Left lung (tissue), 14 donors: ENCODE measurements at places on chromosomes 2 and 18. TPM values are rescaled to one million over a fixed set of nuclear protein-coding genes. Genes with fewer than 3 reads are reported as not detected.
A peak's percentile ranks its signal among the peaks of the same experiment; 100 is the strongest.

The MROH2A gene
- not detected for total RNA-seq

The ABCB11 gene
- 0.08 TPM for total RNA-seq

DNA sequence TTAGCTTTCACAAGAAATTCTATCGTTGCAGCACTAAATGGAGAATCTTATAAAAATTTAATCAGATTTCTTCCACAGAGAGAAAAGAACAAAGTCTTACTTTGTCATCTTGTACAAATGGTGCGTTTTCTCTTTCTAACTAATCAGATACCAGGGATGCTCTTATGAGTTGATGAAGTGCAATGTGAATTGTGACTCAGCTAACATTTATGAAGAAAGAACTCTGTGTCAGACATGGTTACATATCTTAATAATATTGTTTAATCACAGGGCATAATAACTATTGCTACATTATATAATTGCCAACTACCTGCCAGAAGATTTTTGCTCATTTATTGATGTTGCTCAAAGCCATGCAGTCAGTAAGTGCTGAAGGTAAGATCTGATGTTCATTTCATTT lies 465.0 kb downstream of the CCDC85A start:
- DNase-seq = no peak

The SCN3A gene
- 1.3 TPM for total RNA-seq

DNA sequence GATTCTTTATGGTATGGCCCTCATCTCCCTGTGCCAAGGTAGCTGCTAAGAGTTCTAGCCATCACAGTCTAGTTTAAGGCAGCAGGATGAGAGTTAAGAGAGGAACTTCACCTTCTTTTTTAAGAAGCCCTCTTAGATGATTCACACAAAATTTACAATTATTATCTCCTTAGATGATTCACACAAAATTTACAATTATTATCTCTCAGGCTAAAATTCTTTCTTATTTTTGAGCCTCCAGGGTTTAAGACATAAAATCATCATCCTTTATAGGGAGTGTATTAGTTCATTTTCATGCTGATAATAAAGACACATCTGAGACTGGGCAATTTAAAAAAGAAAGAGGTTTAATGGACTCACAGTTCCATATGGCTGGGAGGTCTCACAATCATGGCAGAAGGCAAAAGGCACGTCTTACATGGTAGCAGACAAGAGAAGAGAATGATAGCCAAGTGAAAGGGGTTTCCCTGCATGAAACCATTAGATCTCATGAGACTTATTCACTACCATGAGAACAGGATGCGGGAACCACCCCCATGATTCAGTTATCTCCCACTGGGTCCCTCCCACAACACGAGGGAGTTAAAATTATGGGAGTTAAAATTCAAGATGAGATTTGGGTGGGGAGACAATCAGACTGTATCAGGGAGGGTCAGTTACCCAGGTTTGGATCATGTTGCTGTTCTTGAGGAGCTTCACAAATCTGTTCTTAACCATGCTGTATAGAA lies 133.0 kb upstream of the MYO3B start:
- no peak for DNase-seq

- DNase-seq = peak; percentile 41
These were observed 54.1 kb upstream of the AQP4 start for GRCh38 chr18:26919627-26920026.

The MTIF2 gene
- total RNA-seq = 19.8 TPM

DNA sequence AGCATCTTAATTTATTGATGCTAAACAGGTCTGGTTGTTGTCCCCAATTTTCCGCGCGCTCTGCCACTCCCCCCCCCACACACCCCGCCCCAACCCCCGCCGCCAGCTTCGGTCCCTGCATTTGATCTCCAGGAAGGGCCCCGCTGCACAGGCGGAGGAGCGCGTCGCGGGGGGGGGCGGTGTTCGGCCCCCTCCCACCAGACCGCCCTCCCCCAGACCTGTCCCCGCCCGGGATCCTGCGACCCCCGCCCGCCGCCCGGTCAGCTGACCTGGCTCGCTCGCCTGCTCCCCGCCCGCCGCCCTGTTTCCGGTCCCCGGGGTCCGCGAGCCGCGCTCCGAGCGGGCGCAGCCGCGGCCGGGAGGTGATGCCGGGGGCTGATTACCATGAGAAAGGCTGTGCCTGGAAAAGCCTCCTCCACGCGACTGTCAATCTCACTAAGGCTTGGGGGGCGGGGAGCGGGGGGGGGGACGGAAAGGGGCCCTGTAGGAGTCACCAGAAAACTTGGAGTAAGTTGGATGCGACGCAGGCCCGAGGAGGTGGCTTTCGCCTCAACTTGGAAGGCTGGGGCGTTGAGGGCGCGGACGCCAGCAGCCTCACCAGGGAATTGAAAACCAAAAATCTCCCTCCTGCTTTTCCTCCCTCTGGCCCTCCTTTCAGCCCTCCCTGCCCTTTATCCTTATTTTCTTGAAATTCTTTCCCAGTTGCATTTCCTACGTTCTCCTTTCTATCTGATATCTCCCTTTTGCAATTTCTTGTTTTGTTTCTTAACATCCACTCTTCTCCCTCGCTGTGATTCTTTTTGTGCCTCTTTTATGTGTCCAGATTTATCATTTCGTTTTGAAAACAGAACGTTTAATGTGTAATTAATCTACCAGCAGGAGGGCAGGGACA lies 4.4 kb upstream of the ZEB2 start:
- peak; percentile 91 for DNase-seq

The COL4A3 gene
- 43.3 TPM for total RNA-seq

- no peak for DNase-seq
These were observed 138.4 kb upstream of the COPS8 start for GRCh38 chr2:236947294-236947693.

- no peak for DNase-seq
These were observed 64.9 kb upstream of the TTC27 start for GRCh38 chr2:32562906-32563305.

DNA sequence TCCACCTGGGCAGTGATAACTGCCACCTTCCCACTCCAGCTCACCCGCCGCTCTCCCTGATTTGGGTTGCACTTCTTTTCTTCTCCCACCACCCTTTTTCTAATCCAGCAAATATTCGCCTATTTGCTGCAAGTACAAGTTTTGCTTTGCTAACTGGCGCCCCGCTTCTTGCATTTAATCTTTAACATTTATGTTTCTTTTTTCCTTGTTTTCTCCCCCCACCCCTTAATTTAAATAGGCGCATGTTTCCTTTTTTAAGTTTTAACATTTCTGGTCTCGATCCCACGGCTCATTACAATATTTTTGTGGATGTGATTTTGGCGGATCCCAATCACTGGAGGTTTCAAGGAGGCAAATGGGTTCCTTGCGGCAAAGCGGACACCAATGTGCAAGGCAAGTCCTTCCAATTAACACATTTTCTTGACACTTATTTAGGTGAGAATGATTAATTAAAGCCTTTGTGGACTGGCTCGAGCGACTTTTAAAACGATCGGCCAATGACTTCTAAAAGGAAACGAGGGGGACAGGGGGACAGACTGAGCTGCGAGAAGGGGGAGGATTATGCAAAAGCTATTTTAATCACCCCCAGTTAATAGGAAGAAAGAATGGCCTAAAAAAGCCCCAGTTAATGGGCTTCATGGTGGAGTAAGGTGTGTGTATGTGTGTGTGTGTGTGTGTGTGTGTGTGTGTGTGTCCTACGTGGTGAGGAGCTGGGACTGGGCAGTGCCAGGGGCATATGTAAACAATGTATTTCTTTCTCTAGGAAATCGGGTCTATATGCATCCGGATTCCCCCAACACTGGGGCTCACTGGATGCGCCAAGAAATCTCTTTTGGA lies 1.6 kb downstream of the TBR1 start:
- no peak for DNase-seq

DNA sequence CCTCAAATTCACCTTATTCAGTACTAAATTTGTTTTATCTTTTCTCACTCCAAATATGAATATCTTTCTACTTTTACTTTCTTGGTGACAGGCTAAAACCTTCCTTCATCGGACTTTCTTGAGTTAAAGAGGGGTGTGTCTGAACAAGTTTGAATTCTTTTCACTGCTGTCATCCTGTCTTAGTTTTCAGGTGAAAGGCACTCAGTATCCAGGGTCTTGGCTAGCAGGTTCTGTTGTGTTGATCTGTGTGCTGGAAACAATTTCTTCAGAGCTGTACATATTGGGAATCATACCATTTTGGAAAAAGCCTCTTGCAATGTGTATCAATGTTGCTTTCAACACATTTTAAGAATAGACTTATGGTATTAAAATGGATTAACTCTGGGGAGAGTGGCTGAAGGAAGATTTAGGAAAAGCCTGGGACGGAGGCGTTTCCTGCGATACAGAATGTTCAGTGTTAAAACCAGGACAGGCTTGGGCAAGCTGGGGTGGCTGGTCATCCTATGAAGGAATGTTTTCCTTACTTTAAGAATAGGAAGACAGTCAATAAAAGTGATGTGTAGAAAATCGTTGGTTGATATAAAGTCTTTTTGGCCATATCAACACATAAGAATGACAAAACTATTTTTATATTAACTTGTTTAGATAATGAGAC lies 350.7 kb upstream of the SPRED2 start:
- DNase-seq = no peak

GRCh38 chr2:38925982-38926381 lies 36.3 kb downstream of the ARHGEF33 start:
- no peak for DNase-seq

GRCh38 chr2:10232096-10232815 lies 70.4 kb upstream of the HPCAL1 start:
- no peak for DNase-seq

DNA sequence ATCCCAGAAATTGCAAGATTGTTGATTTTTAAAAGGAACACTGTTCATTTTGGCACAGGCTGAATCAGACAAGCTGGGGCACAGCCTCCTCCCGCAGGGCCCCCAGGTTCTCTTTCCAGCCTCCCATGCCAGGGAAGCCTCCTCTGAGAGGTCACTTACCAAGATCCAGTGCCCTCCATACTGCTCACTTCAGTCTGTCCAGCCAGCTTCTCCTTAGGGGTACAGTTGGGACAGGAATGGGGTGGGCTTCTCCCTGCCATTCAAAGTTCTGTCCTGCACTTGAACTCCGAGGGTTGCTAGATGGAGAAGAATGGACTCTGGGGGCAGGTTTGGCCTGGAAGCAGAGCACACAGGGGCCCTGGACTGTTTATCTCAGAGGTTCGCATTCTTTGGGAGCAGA lies 7.5 kb upstream of the CYP26B1 start:
- DNase-seq = no peak

DNA sequence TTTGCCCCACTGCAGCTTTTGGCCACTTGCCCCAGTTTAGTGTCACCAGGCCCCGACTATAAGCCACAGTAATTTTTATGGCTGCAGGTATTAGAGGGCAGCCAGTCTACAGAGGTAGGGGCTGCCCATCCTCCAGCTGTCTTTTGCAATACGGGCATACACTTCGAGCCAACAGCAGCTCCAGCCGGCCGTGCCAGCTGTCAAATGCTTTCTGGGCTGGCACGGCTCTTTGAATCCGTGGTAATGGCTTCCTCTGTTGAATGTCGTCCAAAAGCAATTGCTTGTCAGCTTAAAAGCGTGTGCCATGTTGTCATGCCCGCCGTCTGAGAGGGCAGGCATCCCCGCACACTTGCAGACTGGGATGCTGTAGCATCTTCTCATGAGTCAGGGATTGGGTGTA lies 41.3 kb downstream of the BCL2L11 start:
- DNase-seq = no peak

GRCh38 chr18:26462355-26462754 lies 86.0 kb downstream of the KCTD1 start:
- DNase-seq = no peak

DNA sequence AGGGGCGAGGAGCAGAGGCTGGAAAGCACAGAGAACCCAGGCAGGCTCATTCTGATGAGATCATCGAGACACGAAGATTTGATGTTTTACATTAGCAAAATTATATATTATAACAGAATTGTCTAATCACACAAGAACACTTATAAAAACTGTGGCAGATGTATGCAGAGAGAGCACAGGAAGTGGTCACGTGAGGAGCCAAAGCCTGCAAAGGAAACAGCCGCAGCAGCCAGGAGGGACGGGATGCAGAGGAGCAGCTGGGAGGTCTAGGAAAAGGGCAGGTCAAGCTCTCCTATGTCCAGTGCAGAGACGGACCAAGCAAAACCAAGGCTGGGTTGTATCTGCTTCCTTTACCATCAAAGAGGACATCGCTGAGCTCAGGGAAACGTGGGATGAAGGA lies 355.1 kb upstream of the MYT1L start:
- DNase-seq = no peak

DNA sequence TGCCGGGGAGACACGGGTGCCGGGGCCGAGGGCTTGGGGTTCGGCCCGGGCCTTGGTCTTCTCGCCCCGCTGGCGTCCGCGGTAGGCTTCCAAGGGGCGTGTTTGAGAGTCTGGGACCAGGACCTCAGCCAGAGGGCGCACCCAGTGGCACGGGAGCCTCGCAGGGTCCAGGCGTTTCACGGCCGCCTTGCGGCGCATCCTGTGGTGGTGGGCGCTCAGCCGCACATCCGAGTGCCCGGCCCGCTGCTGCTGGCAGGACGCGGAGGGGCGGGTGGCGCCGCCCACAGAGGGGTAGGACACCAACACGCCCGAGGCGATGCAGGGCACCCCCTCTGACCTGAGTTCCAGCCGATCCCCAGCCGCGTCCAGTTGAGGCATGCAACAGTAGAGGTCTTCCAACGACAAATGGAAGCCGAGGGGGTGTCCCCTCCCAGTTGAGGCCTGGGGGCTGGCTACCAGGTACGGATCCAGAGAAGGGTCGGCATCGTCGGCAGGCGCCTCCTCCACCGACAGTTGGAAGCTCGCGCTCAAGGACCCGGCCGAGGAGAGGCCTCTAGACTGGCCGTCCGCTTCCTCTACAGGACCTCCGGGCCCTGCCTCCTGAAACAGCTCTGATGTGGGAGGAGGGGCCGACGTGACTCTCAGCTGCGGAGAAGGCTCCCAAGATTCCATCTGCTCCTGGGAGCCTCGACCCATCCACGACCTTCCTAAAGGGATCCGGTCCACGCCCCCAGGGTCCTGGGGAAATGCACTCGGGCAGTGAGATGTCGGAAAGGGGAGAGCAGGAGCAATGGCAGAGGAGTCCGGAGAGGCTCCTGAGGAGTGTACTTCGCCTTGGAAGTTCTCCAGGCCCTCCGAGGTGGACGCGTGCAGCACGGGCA lies 6.3 kb downstream of the C2orf81 start:
- no peak for DNase-seq

GRCh38 chr2:100941646-100942240 lies 60.3 kb upstream of the RPL31 start:
- no peak for DNase-seq

DNA sequence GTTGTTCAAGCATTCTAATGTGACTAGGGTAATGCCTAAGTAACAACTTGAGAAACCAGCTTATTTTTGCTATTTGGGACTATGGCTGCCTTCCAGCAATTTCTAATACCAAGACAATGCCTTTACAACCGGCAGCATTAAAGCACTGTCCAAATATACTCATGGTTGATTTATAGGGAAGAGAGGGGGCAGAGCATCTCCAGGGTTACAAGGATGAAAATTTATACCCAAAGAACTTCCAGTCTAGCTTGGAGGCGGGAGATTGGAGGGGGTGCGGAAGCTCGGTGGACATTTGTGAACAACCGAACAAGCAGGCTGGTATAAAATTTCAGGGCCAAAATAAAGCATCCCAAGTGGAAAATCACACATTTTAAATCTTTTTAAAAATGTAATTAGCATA lies 294.9 kb upstream of the STON1 start:
- DNase-seq = no peak
